ENCODE measurements at places on chromosomes 12 and 14.
A peak's percentile ranks its signal among the peaks of the same experiment; 100 is the strongest.

DNA sequence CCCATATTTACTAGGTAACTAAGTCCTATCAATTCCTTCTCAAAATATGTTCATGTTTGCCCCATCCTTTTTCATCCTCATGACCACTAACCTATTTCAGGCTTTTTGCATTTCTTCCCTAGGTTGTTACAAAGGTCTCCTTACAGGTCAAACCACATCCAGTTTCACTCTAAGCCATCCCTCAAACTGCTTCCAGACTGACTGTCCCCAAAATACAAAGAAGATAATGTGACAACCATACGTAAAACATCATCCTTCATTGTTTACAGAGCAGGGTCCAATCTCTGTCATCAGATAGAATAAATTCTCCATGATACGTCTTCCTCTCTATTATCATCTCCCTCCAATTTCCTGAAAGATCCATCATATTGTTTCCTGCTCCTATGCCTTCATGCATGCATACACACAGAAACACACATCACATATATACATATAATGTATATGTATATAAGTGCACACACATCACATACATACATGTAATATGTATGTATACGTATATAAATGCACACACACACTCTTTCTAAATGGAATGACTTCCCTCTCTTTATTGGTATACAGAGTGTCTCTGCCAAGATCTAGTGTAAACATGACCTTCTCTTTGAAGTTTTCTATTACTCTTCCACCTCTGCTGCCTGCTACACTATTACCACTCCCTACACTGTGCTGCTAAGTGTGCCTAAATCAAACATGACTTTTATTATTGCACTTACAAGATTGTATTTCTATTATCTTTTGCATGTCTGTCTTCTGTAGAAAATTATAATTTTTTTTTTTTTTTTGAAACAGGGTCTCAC lies 30.7 kb upstream of the EPS8 start:
- no peaks in the 10 kb centered on the region for H3K36me3 ChIP-seq
- no peak overlapping the region for H3K27ac ChIP-seq
- no peaks in the 10 kb centered on the region for H3K4me1 ChIP-seq
- H3K4me3 ChIP-seq, result no peak overlapping the region
- H3K27me3 ChIP-seq, result peaks cover 29% of the 10 kb centered on the region

GRCh38 chr14:104215706-104216334 lies 77.4 kb downstream of the KIF26A start:
- no peak overlapping the region for H3K4me3 ChIP-seq
- DNase-seq, result no peak
- H3K27ac ChIP-seq, result no peak overlapping the region
- no peaks in the 10 kb centered on the region for H3K4me1 ChIP-seq
- H3K27me3 ChIP-seq, result peaks cover 4% of the 10 kb centered on the region

DNA sequence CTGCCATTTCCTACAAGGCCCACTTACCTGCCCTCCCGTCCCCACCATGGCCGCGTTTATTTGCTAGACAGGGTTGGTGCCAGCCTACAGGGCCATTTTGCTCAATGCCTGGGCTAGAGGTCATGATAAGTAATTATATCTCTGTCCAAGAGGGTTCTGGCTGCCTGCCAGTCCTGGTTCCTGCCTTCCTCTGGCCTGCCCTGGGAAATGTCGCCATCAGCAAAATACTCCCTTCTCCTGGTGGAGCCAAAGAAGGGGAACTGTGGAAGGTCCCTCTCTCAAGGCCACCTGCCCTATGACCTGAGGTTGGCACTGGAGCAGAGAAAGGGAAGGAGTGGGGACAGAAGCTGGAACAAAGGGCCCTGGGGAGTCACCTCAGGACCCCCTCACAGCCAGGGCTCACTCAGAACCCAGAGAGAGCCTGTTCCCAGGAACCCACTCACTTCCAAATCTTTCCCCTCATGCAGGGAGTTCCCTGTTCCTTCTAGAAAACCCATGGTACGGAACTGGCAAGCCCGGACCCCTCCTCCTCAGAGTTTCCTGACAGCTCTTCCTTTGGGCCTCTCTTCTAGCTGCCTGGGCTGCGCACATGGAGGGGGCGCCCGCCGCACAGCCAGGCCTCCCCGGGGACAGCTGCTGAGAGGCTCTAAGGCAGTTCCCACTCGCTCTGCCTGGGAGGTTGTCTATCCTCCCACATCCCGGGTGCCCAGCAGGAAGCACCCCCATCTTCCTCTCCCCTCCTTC lies 280.5 kb downstream of the DPF3 start:
- peaks cover 42% of the 10 kb centered on the region for H3K27me3 ChIP-seq
- no peak overlapping the region for H3K27ac ChIP-seq
- no peak for DNase-seq
- H3K4me1 ChIP-seq, result peaks cover 2% of the 10 kb centered on the region
- no peak overlapping the region for H3K4me3 ChIP-seq

DNA sequence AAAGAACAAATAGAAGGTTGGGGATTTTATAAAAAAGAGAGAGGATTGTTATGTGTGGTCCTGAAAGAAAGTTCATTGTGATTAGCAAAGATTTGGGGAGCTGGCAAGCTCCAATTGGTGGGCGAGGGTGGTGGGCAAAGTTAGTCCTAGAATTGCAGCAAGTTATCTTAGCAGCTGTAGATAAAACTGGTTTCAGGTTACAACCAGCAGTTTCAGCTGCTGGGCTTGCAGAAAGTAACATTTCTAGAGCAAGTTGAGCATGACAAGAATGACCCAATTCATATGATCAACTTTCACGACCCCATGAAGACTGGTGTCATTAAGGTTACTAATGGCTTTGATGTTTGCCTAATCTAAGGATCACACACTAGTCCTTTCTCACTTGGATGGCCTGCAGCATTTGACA lies 177.9 kb upstream of the NUDT4 start:
- H3K27ac ChIP-seq, result no peak overlapping the region
- H3K4me1 ChIP-seq, result no peaks in the 10 kb centered on the region
- H3K27me3 ChIP-seq, result peaks cover 35% of the 10 kb centered on the region
- no peak for DNase-seq

DNA sequence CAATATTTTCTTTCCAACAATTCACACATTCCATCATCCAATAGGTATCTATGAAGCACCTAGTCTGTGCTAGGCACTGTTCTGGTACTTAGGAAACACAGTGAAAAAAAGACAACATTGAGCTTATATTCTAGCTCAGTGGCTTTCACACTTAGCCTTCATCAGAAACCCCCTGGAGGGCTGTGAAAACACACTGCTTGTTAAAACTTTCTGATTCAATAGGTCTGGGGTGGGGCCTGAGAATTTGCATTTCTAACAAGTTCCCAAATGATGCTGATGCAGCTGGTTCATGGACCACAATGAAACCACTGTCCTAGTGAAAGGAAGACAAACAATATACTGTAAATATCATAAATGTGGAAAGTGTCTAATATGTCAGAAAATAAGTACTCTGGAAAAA lies 5.9 kb downstream of the VTI1B start:
- peak overlapping the region; percentile 25 for H3K4me3 ChIP-seq
- no peaks in the 10 kb centered on the region for H3K27me3 ChIP-seq
- DNase-seq, result peak; percentile 81
- peak overlapping the region; percentile 53 for H3K27ac ChIP-seq
- no peaks in the 10 kb centered on the region for H3K36me3 ChIP-seq

DNA sequence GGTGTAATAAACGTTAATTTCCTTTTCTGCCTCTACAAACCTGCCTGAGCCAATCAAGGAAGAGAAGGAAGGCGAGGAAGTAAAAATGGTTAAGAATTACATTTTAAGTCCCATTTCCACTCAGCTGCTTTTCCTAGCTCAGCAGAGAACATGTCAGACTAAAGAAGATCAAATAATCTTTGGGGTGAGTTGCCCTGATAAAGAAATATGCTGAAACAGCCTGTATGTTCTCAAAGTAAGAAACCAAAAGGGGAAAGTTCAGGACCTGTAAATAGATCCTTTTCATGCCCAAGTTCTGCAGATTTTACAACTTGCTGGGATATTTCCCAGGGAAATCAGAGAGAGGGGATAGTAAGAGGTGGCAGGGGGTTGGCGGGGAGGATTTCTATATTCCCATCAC lies 55.5 kb downstream of the PHLDA1 start:
- peaks cover 10% of the 10 kb centered on the region for H3K36me3 ChIP-seq
- peaks cover 60% of the 10 kb centered on the region for H3K4me1 ChIP-seq
- peak overlapping the region; percentile 60 for H3K4me3 ChIP-seq
- H3K27ac ChIP-seq, result peak overlapping the region; percentile 96

GRCh38 chr12:82971584-82971983 lies 284.9 kb downstream of the TMTC2 start:
- no peak overlapping the region for H3K4me3 ChIP-seq
- DNase-seq, result no peak
- no peaks in the 10 kb centered on the region for H3K36me3 ChIP-seq
- H3K27ac ChIP-seq, result no peak overlapping the region
- no peaks in the 10 kb centered on the region for H3K4me1 ChIP-seq
- H3K27me3 ChIP-seq, result no peaks in the 10 kb centered on the region

DNA sequence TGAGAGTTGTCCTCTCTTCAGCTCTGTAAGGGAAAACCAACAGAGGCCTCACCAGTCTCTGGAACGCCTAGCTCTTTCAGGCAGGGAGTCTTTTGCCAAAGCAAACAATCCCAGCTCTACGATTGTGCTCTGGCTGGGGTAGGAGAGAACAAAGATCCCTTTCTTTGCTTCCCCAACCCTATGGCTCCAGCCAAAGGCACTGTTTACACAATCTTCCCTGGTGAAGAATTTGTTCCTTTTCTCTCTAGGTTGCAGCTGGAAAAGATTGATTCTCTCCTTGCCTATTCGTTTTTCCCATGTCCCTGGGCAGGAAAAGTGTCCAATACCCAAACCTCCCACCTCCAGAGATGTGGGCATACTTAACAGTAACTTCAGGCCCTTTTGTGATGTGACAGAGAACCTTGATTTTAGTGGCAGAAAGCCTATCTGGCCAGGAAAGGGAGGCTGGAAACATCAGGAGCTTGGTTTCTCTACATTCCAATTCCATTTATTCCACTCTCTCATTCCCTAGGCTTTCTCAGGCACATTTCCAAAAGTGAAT lies 16.8 kb downstream of the ATP5MC2 start:
- no peaks in the 10 kb centered on the region for H3K27me3 ChIP-seq
- H3K4me3 ChIP-seq, result no peak overlapping the region
- peaks cover under 1% of the 10 kb centered on the region for H3K36me3 ChIP-seq
- no peak overlapping the region for H3K27ac ChIP-seq
- H3K4me1 ChIP-seq, result no peaks in the 10 kb centered on the region

- H3K4me3 ChIP-seq, result no peak overlapping the region
- H3K36me3 ChIP-seq, result peaks cover 10% of the 10 kb centered on the region
- peak overlapping the region; percentile 39 for H3K27ac ChIP-seq
- peaks cover 18% of the 10 kb centered on the region for H3K4me1 ChIP-seq
- DNase-seq, result no peak
- no peaks in the 10 kb centered on the region for H3K27me3 ChIP-seq
These were observed 20.2 kb downstream of the TCHP start for GRCh38 chr12:109920261-109920780.

- H3K36me3 ChIP-seq, result no peaks in the 10 kb centered on the region
- H3K27ac ChIP-seq, result no peak overlapping the region
- no peaks in the 10 kb centered on the region for H3K4me1 ChIP-seq
- H3K27me3 ChIP-seq, result peaks cover 21% of the 10 kb centered on the region
- DNase-seq, result no peak
These were observed 60.1 kb downstream of the TSPAN9 start for GRCh38 chr12:3137268-3137781.

DNA sequence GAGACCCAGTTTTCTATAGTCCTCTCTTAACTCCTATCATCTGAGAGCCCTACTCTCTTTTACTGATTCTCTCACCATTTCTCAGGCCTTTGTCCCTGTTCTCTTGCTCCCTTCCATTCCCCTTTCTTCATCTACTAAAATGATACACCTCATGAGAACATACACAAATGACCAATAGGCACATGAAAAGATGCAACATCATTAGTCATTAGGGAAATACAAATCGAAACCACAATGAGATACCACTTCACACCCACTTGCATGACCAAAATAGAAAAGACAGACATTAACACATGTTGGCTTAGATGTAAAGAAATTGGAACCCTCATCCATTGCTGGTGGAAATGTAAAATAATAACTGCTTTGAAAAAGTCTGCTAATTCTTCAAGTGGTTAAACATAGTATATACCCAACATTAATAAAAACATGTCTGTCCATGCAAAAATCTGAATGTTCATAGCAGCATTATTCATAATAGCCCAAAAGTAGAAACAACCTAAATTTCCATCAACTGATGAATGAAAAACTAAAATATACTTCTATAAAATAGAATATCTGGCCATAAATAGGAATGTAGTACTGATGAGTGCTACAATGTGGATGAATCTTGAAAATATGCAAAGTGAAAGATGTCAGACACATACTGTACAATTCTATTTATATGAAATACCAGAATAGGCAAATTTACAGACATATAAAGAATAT lies 66.0 kb downstream of the DENND5B start:
- no peak overlapping the region for H3K4me3 ChIP-seq
- no peaks in the 10 kb centered on the region for H3K36me3 ChIP-seq
- H3K4me1 ChIP-seq, result peaks cover 6% of the 10 kb centered on the region
- no peak for DNase-seq

DNA sequence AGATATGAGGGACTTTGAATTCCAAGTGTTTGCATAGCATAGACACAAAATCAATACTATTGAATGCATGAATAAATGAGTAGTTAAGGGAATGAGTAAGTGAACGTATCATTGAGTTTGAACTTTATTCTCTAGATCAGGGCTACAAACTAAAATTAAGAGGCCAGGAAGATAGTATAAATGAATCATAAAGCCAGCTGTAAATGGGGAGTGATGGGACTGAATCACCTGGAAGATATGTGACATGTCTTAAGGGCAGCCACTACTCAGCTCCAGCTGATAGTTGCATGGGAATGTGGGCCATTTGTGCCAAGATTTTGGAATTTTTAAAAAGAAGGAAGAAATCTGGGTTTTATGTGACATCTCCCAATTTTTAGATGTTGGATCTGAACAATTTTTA lies 229.9 kb downstream of the AKAP6 start:
- no peaks in the 10 kb centered on the region for H3K36me3 ChIP-seq
- H3K27ac ChIP-seq, result no peak overlapping the region
- H3K27me3 ChIP-seq, result no peaks in the 10 kb centered on the region
- no peaks in the 10 kb centered on the region for H3K4me1 ChIP-seq
- H3K4me3 ChIP-seq, result no peak overlapping the region

Measured in natural killer cell treated with Interleukin-12 subunit alpha and Interleukin-12 subunit beta and Interleukin-15 and Interleukin-18, amount 100 ng/mL, for 72 hours (primary cell).